Breast epithelium (tissue), 4 donors: ENCODE measurements at places on chromosomes 5 and 9.

- DNase-seq, result no peak
These were observed 140.1 kb downstream of the CEMIP2 start for GRCh38 chr9:71628247-71628646.

GRCh38 chr9:105484226-105484625 is 36.4 kb downstream of the FSD1L start:
- DNase-seq, result no peak

GRCh38 chr9:114361542-114361941 is 26.2 kb downstream of the AKNA start:
- no peak for DNase-seq

GRCh38 chr9:5551368-5552150 is 41.2 kb downstream of the PDCD1LG2 start:
- DNase-seq, result no peak

- no peak for DNase-seq
These were observed 936.6 kb upstream of the PTPRD start for GRCh38 chr9:11549311-11549794.

- no peak for DNase-seq
These were observed 10.5 kb downstream of the RPS14 start for GRCh38 chr5:150438873-150439546.

DNA sequence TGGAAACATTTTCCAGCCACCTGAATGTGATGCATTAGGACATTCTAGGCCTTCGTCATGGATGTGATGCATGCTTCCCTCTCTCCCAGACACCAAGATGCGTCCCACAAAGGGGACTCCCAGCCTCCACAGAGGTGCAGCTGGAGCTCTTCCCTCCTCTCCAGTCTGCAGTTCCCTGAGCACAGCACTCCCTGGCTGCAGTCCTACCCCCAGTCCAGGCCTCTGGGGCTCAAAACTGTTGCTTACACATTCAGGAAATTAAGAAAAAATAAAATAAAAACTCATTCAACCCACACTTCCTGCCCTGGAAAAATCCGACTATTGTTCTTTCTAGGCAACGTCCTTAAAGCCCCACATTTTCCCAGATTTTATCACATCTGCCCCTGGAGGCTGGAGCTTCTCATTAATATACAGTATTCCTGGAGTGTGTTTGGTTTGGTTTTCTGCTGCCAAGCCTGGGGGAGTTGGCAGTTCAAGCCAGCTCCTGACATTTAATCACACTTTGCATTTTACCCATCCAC is 78.4 kb upstream of the ICE1 start:
- DNase-seq, result no peak

- no peak for DNase-seq
These were observed 182.6 kb upstream of the TBCA start for GRCh38 chr5:77958642-77959330.

GRCh38 chr5:120901199-120901598 is 437.1 kb downstream of the PRR16 start:
- no peak for DNase-seq

DNA sequence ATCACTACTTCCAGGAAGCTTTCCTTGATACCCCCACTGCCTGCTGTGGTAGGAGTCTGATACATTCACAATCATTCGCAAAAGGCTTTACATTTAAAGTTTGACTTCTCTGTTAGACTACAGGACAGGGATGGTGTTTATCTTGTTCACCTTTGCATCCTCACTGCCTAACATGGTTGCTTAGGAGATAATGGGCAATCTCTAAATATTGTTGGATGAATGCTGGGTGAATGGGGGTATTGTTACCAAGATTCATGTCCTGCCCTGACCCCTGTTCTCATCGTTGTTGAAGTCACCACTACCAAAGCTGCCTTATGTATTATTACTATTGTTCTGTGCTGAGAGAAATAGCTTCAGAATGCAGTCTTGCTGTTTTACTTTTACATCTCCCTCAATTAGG is 7.7 kb upstream of the TMEFF1 start:
- no peak for DNase-seq

DNA sequence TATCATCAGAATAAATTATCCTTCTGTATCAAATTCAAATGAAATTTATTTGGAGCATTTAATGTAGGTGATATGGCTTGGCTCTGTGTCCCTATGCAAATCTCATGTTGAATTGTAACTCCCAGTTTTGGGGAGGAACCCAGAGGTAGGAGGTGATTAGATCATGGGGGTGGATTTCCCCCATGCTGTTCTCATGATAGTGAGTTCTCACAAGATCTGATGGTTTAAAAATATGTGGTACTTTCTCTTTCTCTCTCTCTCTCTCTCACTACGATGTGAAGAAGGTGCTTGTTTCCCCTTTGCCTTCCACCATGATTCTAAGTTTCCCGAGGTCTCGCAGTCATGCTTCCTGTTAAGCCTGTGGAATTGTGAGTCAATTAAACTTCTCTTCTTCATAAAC is 678.4 kb upstream of the RGMB start:
- DNase-seq, result no peak

DNA sequence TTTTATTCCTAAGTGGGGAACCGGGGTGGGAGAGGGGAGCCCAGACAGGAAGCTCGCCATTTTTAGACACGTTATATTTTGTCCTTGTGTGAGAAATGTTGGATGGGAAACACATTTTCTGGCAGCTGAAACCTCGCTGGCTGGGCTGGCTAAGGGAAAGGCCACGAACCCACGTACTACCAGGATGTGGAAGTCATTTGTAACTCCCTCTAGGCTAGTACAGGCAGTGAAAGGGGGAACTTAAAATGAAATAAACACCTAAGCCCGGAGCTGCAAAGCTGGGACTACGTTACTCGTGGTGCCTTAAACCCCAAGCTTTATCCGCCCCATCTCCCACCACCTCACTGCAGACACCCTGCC is 42.5 kb downstream of the TMEM174 start:
- DNase-seq, result no peak

DNA sequence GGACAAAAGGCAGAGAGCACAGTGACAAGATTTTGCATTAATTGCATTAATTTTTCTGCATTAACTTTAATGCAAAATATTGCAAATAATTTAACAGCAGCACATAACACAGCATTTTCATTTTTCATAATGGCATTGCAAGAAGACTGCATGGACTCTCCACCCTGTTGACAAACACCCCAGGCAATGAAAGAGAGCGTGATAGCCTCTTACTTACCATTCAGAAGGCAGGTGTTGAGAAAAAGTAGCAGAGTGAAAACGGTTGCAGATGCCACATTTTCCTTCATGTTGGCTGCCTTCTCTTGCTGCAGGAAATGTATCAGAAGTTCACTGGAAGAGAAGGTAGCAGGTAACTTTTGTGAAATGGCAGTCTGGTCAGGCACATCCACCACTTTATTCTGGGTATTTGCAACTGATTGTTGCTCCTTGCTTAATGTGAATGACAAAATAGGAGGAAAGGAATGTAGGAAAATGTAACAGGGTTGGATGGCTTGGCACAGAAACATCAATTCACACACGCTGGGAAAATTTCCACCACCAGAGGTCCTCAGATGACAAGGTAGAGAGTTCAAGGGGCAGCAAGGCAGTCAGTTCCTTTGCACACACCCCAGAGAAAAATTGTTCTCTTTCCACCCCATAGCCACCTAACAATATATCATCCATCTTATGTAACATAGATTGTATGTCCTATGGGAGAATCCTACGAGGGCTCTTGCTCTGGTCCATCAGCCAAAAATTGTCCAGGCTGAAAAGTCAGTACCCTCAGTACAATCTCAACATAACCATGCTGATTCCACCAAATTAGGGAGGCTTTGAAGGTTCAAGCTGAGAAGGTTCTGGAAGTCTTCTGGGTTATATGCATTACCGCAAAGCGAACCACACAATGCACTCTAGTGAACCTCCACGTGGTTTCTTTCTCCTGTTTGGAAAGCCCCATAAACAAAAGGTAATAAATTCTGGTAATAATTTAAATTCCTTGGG is 41.9 kb upstream of the AGXT2 start:
- no peak for DNase-seq

DNA sequence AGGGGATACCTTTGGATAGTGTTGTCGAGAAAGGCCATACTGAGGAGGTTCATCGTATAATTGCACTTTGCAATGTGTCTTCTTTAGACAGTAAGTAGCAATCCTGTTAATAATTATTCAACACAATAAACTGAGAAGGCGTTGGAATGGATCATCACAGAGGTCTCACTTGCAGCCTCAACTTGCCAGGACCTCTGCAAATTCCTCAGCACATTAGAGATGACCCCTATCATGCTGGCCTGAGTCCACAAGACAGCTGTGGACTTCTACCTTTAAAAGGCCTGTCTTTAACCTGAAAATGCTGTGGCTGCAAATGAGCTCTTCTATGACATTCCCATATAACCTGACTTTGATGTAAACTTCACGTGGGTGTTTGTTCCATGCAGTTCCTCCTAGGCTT is 14.1 kb downstream of the SH3TC2 start:
- no peak for DNase-seq

GRCh38 chr9:134344800-134345310 is 18.6 kb downstream of the RXRA start:
- DNase-seq, result no peak

- DNase-seq, result no peak
These were observed 1935.3 kb upstream of the WWC1 start for GRCh38 chr5:166356096-166356495.

- DNase-seq, result no peak
These were observed 117.0 kb upstream of the GNA14 start for GRCh38 chr9:77764894-77765780.
